ENCODE measurements at places on chromosomes 1 and 21.

DNA sequence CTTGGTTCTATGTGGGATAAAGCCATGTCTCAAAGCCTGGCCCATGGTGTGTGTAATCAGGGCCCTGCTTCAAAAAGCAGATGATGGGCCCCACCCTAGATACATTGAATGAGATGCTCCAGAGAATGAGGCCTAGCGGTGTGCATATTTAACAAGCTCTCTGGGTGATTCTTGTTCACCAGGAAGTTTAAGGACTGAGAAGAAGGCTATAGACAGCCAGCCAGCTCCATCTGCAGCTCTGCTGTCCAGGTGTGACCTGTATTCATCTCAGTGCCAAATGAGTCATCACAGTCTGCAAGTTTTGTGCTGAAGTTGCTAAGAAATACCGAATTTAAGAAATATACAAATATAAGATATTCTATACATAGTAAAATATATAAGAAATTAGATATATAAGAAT, 182.0 kb upstream of the RUNX1 start:
- no peak for DNase-seq

- no peak for DNase-seq
Measured at GRCh38 chr1:228687587-228687986, 47.7 kb upstream of the RHOU start.

DNA sequence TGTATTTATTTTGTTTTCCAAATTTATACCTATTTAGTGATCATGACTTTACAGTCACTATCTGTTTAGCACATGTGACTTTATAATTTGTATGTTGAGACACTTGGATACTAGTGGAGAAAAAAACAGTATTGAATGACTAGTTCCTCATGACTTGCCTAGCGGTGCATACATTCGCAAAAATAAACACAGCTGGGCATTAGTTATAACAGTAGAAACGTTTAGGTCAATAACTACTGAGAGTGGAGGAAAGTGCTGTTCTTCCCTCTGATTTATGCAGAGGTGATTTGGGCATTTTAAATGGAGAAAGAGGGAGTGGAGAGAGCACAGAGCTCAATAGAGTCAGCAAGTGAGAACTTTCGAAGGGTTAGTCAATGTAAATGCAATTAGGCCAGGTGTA, 1679.0 kb upstream of the B3GALT2 start:
- no peak for DNase-seq

GRCh38 chr1:5947071-5947821, 45.0 kb downstream of the NPHP4 start:
- no peak for DNase-seq

GRCh38 chr1:202654079-202654478, 56.2 kb downstream of the SYT2 start:
- no peak for DNase-seq

DNA sequence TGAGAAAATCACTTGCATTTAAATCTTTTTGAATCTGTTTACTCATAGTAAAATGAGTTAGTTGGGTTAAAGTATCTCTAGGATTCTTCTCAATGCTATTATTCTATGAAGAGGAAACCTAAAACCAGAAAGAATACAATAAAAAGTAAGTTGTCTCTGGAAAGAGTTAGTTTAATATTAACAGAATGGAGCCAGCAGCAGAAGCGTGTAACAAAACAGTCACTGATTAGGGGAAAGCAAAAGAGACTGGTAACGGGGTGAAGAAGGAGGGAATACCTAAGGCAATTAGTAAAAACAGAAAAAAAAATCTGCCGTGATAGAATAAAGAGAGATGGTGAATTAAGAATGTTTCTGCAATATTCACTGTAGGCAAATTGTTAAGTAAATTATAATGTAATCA, 60.0 kb downstream of the NRDC start:
- no peak for DNase-seq

DNA sequence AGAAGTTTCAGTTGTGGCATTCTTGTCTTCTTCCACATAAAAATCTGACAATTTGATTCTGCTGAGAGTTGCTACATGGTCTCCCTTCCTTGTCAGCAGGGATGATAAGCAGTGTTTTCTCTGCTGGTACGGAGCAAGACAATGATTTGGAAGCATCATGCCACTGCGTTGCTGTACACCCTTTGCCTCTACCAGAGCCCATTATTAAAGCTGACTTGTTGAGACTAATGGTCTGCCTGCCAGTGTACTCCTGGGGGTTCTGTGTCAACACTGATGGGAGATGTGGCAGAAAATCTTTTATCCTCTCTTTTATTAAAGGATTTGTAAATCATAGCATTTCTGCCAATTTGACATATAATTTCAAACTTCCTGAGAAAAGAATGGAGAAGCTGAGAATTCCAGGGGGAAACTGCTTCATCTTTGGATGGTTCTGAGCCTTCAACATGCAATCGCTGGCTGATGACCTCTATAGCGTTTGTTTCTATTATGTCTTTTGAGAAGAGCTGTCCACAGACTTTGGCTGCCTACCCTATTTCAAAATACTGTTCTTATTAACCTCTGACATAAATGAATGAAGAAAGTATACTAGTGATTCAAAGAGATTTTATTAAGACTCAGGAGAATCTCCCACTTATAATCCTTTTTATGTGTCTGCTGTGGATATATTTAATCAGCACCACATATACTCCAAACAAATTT, 47.9 kb upstream of the DYNLT5 start:
- no peak for DNase-seq

DNA sequence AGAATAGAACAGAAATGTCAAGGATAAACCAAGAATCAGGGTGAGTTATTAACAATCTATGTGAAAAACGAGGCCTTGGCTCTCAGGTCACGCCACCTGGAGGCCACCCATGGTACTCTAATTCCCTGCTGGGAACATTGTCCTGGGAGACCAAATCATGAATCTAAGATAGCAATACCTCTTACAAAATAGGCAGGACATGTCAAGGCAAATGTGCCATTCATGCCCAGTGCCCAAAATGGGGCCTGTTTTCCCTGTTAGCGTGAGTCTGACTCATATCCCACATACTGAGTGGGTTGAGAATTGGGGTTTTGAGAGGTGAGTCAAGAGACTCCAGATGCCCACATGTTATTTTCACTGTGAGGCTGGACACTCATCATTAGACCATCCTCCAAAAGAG, 380.8 kb downstream of the HHIPL2 start:
- no peak for DNase-seq

- no peak for DNase-seq
Measured at GRCh38 chr1:72229893-72230292, 52.4 kb downstream of the NEGR1 start.
